Type B pancreatic cell (in vitro differentiated cells): ENCODE measurements at places on chromosomes 16 and 17. TPM values are rescaled to one million over a fixed set of nuclear protein-coding genes. Genes with fewer than 3 reads are reported as not detected.
A peak's percentile ranks its signal among the peaks of the same experiment; 100 is the strongest.

DNA sequence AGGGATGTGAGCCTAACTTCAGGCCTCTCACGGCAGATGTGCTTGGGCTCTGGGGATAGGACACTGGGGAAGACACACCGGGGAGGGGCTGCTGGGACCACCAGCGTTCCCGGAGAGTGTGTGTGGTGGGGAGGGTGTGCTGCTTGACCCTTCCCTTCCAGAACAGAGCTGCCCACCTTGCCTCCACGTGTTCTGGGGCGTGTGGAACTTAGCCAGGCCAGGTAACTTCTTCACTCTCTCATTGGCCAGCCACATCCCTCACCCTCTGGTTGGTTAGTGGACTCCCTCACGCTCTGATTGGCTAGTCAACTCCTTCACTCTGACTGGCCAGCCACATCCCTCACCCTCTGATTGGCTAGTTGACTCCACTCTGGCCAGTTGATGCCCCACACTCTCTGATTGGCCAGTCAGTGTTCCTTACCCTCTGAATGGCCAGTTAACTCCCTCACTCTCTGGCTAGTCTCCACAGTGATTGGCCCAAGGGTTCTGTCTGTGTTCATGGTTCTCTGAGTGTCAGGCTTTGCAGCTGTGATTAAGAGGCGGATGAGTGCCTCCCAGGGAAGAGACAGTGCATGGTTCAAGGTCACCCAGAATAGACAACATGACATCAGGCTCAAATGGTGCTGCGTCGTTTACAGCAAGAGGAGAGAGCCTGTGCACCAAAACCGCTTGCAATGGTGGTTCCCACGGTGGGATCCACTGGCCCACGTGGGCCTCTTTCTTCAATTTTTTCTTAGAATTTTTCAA, 10.0 kb downstream of the TMEM235 start:
- H3K4me3 ChIP-seq, result no peak overlapping the region
- H3K36me3 ChIP-seq, result no peaks in the 10 kb centered on the region
- no peak for DNase-seq
- peaks cover 5% of the 10 kb centered on the region for H3K4me1 ChIP-seq

DNA sequence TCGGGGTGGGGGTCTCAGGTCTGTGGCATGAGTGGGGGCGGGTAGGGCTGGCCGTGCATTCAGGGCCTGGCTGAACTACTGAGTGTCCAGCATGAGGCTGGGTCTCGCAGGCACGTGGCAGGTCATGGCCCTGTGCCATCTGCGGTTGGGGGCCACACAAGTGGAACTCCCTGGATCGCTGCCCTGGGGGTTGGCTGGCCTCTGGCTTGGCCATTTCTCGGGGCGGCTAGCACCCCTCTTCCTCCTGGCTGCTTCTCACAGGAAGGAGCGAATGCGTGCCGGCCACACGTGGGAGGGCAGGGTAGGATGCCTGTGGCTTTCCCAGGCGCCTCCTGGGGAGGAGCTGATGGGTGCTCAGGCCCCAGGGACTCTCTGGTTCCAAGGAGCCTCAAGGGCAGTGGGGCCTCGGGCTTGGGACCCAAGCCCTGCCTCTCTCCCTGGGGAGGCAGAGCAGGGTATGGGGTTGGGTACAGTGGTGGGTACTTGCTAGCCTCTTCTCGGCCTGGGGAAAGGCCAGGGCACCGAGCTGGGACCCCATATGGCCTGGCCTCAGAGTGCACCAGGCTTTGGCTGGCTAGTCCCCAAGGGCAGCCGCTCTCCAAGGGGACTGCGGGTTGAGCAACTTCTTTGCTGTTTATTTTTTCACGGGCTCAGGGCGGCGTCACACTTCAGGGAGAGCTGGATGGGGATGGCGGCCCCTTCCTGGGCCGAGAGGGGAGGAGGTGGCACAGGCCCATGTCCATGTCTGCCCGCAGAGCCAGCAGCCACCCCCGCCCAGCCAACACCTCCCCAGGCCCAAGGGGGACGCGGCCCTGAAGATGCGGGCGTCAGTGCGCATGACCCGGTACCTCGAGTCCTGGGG, 37.5 kb downstream of the ADCY7 start:
- DNase-seq, result peak; percentile 63
- H3K36me3 ChIP-seq, result no peaks in the 10 kb centered on the region
- no peaks in the 10 kb centered on the region for H3K27me3 ChIP-seq

MSRB1 gene
- 34.8 and 37.7 TPM in 2 replicates for total RNA-seq

HS3ST6 gene
- total RNA-seq, result 1.3 and 5.6 TPM in 2 replicates

KRT14 gene
- 0.19 and 0.64 TPM in 2 replicates for total RNA-seq

DNA sequence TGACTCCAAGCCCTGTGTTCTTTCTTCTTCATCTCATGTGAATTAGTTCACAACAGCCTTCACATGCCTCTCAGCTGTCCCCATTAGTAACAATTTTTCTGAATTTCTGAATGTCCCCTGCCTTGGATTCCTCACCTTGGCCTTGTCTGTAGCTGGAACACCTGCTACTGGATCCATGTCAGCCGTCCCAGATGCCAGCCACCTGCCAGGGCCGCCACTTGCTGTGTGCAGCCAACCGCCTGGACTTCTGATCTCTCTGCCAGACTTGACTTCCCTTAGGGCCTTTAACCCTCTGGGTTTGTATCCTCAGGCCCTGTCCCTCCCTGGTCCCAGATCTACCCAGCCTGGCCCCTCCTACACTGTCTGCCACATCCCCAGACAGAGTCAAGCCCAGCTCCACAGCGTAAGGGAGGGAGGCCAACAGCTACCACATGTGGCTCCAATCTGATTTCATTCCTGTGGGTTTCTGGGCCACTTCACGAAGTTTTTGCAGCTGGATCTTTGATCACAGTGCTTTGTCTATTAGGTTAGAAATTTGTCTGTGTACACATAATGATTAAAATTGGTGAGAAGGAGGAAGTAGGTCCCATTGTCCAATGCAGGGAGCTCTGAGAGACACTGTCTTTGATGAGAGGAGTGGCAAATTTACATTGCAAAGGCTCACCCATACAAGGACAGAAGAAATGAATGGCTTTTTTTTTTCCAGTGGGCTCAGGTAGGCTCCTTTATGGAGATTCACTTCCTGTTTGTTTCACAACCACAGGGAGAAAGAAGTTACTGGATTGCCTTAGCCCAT, 15.3 kb downstream of the MPP2 start:
- no peak overlapping the region for H3K4me3 ChIP-seq
- no peak for DNase-seq
- H3K4me1 ChIP-seq, result peaks cover 4% of the 10 kb centered on the region
- H3K27me3 ChIP-seq, result no peaks in the 10 kb centered on the region
- no peak overlapping the region for H3K27ac ChIP-seq
- H3K36me3 ChIP-seq, result no peaks in the 10 kb centered on the region

YPEL2 gene
- total RNA-seq, result 11.0 and 14.7 TPM in 2 replicates

DNA sequence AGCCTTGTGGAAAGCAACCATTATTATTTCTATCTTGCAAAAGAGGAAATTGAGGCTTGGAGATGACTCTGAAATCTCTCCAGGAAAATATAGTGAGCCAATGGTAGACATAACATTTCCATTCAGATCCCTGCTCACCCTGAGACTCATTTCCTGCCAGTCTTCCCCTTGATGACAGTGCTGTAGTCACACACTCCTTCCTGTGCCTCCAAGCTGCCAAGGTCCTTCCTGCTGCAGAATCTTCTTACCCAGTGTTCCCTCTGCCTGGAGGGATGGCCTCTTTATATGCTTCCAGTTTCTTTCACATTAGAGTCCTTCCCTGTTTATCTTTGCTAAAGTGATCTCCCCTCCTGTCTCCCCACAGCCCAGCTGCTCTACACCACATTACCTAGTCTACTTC, 648.1 kb downstream of the TOX3 start:
- H3K36me3 ChIP-seq, result no peaks in the 10 kb centered on the region
- H3K4me1 ChIP-seq, result no peaks in the 10 kb centered on the region
- no peak overlapping the region for H3K27ac ChIP-seq
- H3K27me3 ChIP-seq, result peaks cover 9% of the 10 kb centered on the region

DNA sequence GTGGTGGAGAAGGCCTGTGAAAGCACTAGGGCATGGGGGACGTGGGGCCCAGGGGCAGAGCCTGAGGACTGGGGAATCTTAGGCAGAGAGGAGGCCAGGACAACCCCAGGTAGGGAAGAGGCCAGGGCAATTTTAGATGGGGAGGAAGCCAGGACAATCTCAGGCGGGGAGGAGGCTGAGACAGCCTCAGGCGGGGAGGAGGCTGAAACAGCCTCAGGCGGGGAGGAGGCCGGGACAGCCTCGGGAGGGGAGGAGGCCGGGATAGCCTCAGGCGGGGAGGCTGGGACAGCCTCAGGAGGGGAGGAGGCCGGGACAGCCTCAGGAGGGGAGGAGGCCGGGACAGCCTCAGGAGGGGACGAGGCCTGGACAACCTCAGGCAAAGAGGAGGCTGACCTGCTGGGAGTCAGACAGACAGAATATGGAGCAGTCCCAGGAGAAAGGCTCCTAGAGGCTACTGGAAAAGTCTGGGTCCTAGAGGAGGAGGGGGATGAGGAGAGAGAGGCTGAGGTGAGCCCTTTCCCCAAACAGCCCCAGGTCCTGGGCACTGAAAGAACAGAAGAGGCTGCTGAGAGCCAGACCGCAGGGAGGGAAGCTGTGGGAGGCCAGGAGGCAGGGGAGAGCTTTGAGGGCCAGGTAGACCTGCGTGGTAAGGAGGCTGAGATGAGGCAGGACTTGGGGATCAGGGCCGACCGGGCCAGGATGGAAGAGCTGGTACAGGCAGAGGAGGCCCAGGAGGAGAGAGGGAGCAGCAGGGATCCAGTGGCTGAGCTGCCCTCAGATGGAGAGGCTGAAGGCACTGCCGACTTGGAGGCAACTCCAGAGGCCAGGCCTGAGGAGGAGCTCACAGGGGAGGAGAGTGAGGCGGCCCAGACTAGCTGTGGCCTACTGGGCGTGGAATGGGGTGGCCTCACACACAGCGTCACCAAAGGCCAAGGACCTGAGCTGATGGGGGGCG, 1.6 kb downstream of the APOBR start:
- DNase-seq, result no peak
- H3K4me1 ChIP-seq, result peaks cover 4% of the 10 kb centered on the region
- H3K27ac ChIP-seq, result no peak overlapping the region
- H3K4me3 ChIP-seq, result no peak overlapping the region
- H3K36me3 ChIP-seq, result no peaks in the 10 kb centered on the region
- peaks cover 3% of the 10 kb centered on the region for H3K27me3 ChIP-seq

DNA sequence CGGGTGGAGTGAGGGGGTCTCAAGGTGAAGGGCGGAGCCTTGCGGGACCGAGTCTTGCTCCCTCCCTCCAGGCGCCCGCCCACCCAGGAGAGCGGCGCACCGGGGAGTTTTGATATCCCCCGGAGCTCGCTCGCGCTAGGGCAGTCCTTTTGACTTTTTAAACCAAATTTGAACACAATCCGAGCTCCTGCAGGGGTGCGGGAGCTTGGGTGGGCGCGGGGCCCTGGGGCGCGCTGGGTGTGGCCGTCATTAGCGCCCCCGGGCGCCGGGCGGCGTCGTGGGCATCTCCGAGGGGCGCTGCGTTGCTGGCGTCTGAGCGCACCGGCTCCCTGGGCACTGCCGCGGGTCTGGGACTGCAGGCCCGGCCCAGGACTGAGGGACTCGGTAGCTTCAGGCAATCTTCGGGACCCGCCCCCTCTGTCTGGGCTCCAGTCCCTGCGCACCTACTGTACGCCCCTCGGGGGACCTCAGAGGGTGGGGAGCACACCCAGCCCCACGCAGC, 10.9 kb downstream of the MAF start:
- H3K36me3 ChIP-seq, result no peaks in the 10 kb centered on the region
- no peak overlapping the region for H3K27ac ChIP-seq
- H3K4me3 ChIP-seq, result peak overlapping the region; percentile 40
- H3K27me3 ChIP-seq, result peaks cover 52% of the 10 kb centered on the region
- H3K4me1 ChIP-seq, result peaks cover 34% of the 10 kb centered on the region
- no peak for DNase-seq

GRCh38 chr17:39683295-39683939, 4.4 kb downstream of the PGAP3 start:
- no peaks in the 10 kb centered on the region for H3K27me3 ChIP-seq
- H3K4me1 ChIP-seq, result peaks cover 8% of the 10 kb centered on the region
- no peak for DNase-seq
- H3K36me3 ChIP-seq, result peaks cover 7% of the 10 kb centered on the region

TPSD1 gene
- not detected in 2 replicates for total RNA-seq

GRCh38 chr16:14509675-14510132, 120.4 kb downstream of the PARN start:
- no peaks in the 10 kb centered on the region for H3K27me3 ChIP-seq
- no peak overlapping the region for H3K4me3 ChIP-seq
- H3K36me3 ChIP-seq, result no peaks in the 10 kb centered on the region
- DNase-seq, result no peak

- peak overlapping the region; percentile 12 for H3K4me3 ChIP-seq
- no peak overlapping the region for H3K27ac ChIP-seq
- H3K36me3 ChIP-seq, result peaks cover 25% of the 10 kb centered on the region
- peaks cover 45% of the 10 kb centered on the region for H3K4me1 ChIP-seq
- DNase-seq, result no peak
These were observed 2.1 kb downstream of the CKLF start for GRCh38 chr16:66554495-66554894.

- no peak for DNase-seq
- H3K4me1 ChIP-seq, result no peaks in the 10 kb centered on the region
- H3K36me3 ChIP-seq, result no peaks in the 10 kb centered on the region
- H3K27ac ChIP-seq, result no peak overlapping the region
- peaks cover 23% of the 10 kb centered on the region for H3K27me3 ChIP-seq
These were observed 159.8 kb upstream of the SDK2 start for GRCh38 chr17:73803964-73804435.

DNA sequence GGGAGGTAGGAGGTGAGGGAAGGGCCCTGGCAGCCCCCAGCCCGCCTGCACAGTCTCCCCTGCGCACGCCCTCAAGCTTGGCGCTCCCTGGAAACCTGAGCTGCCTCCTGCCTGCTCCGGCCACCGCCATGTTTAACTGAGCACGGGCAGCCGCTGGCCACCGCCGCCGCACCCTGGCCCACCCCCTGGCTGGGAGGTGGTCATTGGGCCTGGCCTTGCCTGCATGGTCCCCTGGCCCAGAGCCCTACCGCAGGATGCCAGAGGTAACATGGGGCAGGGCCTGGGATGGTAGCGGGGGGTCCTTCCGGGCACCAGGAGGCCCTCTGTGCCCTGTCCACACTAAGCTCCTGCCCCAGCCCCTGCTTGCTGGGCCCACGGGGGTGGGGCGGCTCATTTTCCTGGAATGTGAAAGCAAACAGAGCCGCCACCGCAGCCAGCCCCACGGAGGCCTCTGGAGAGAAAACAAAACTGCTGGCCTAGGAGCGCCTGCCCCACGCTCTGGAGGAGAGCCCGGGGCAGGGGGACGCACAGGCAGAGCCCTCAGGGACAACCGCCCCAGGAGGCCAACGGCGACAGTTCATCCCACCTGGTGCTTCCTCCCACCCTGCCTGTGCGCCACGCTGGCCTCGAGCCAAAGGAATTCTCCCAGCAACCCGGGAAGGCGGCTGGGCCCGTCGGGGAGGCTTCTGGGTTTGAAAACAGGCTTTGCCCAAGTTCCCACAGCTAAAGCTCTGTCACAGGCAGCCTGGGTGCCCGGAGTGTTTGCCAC, 8.9 kb downstream of the NHERF2 start:
- no peaks in the 10 kb centered on the region for H3K27me3 ChIP-seq
- H3K36me3 ChIP-seq, result no peaks in the 10 kb centered on the region
- no peak overlapping the region for H3K27ac ChIP-seq
- no peak for DNase-seq

B4GALNT2 gene
- total RNA-seq, result 0.60 and 3.7 TPM in 2 replicates

- H3K36me3 ChIP-seq, result peaks cover 9% of the 10 kb centered on the region
- H3K4me3 ChIP-seq, result no peak overlapping the region
- H3K27ac ChIP-seq, result no peak overlapping the region
- no peak for DNase-seq
- H3K27me3 ChIP-seq, result no peaks in the 10 kb centered on the region
These were observed 98.4 kb upstream of the PLCG2 start for GRCh38 chr16:81680444-81681275.

GRCh38 chr17:58710948-58711552, 18.6 kb downstream of the RAD51C start:
- H3K36me3 ChIP-seq, result peaks cover 10% of the 10 kb centered on the region
- no peak overlapping the region for H3K4me3 ChIP-seq
